ENCODE measurements at places on chromosomes 1 and 21.

GRCh38 chr21:16377120-16377658, 647.4 kb downstream of the USP25 start:
- DNase-seq = no peak

GRCh38 chr1:37944086-37944763, 2.6 kb downstream of the INPP5B start:
- DNase-seq = no peak

GRCh38 chr1:24386931-24387330, 26.7 kb downstream of the STPG1 start:
- no peak for DNase-seq

- no peak for DNase-seq
These were observed 11.1 kb upstream of the ATF3 start for GRCh38 chr1:212597487-212597886.

DNA sequence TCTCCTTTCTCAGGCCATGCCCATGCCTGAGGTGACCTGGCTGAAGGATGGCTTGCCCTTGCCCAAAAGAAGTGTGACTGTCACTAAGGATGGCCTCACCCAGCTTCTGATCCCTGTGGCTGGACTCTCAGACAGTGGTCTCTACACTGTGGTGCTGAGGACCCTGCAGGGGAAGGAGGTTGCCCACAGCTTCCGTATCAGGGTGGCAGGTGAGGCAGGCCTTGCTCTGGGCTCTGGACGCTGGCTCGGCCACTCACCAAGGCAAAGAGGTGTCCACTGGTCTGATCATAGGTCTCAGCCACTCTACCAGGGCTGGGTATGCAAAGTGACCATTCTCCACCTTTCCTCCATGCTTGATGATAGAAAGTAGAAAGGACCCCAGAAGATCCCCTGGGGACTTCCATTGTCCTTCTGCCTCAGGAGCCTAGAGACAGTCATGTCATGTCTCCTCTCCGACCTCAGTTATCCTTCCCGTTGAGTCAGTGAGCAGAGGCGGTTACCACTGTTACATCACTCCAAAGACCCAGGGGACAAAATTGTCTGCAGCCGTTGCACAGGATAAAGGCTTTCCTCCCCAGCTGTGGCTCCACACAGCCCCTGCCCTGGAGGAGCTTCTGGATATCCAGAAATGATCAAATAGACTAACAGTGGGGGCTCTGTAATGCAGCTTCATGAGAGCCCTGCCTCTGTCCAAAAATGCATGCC, 34.2 kb downstream of the IGFN1 start:
- no peak for DNase-seq

DNA sequence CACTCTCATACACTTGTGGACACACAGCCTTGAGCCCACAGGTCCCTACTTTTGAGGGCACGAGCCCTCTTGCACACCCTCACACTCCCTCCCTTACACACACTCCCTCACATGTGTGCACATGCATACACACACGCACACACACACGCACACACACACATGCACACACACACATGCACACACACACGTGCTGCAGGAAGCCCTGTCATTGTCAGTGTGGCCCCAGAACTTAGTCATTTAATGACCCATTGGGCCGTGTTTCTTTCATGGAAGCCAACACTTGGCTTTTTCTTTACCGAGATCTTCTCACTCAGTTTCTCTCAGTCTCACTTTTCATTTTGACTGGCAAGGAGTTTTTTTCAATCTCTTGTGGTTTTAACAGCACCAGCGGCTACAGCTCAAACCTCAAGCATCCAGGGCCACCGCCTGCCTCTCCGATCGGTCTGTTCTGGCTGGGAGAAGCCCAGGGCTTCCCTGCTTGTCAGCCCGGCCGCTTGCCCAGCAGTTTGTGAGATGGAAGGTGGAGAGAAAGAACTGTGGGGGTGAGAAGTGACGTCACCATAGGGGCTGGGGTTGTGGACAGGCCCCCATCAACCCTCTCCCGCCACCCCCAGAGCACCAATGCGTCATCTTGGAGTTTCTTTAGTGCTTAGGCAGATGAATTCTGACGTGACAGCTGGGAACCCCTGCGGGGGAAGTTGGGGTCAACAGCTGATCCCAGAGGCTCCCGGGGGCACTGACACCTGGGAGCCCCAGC, 15.8 kb upstream of the TNFRSF8 start:
- no peak for DNase-seq

All from NCI-H187 treated with DMSO at 0.1 percent for 48 hours (cell line).